BJ (cell line): ENCODE measurements at places on chromosomes 12 and 14.
A peak's percentile ranks its signal among the peaks of the same experiment; 100 is the strongest.

- no peak for DNase-seq
Observed at GRCh38 chr14:69595336-69595735, 16.1 kb upstream of the SUSD6 start.

- no peak for DNase-seq
Observed at GRCh38 chr12:127355061-127355841, 911.7 kb upstream of the TMEM132C start.

DNA sequence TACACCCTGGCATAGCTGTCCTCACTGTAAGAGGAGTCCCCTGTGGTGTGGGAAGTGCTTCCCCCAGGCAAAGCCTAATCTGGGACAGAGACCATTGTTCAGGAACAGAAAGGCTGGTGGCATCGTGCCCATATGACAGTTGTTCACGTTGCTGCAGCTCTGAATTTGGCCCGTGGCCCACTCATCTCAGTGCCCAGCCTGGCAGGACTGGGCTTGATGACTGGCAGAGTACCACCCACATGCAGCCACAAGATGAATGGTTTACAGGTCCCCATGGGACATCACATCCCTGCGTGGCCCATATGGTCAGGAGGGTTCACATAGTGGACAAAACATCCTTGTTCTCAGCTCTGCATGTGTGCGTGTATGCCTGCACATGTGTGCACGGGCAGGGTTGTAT is 17.5 kb downstream of the IQSEC3 start:
- DNase-seq = no peak

DNA sequence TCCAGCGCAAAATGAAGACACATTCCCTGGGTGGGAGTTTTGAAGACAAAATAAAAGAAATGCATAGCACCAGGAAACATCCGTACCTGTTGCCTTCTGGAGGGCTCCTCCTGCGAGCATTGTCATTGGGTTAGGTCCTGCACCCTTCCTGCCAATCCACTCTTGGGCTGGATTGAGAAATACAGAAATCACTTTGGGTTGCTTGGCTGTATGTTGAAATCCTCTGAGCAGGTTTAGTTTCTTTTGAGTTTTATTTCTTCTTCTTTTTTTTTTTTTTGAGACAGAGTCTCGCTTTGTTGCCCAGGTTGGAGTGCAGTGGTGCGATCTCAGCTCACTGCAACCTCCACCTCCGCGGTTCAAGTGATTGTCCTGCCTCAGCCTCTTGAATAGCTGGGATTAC is 67.6 kb downstream of the ARF6 start:
- DNase-seq = no peak

GRCh38 chr12:132160016-132160415 is 15.8 kb downstream of the NOC4L start:
- DNase-seq = no peak

DNA sequence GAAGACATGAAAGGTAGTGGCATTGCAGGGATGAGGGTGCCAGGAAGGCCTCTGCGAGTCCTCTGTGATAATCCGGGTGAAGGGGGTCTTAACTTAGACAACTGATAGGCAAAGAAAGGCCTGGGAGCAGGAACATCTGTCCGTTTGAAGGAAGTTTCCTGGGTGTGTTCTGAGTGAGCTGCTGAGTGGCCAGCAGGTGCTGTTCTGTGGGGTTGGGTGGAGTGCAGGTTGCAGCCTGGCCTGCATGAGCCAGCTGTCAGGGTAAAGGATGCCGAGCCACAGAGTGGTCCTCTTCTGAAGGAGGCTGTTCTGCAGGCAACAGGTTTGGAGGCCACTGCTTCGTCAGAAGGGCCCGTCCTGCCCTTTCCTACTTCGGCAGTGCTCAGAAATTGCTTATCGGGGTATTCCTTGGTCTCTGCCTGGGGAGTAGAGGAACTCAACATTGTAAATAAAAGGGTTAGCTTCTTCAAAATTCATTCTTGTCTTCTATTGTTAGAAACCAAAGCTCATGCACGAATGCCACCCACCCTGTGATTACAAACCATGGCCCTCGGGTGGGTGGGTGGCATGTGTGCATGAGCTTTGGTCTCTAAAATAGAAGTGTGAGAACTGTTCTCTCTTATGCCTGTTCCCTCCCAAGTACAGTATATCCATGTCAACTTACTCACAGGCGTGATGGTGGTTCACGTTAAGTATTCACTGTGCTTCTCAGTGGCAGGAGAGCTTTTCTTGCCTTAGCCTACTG is 118.9 kb downstream of the CHST11 start:
- no peak for DNase-seq

DNA sequence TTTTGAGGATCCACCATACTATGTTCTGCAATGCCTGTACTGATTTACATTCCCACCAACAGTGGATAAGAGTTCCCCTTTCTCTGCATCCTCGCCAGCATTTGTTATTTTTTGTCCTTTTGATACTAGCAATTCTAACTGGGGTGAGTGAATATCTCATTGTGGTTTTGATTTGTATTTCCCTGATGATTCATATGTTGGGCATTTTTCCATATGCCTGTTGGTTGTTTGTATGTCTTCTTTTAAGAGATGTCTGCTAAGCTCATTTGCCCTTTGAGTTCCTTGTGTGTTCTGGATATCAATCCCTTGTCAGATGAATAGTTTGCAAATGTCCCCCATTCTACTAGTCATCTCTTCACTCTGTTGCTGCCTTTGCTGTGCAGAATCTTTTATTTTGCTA is 49.0 kb upstream of the MSRB3 start:
- DNase-seq = peak; percentile 8

DNA sequence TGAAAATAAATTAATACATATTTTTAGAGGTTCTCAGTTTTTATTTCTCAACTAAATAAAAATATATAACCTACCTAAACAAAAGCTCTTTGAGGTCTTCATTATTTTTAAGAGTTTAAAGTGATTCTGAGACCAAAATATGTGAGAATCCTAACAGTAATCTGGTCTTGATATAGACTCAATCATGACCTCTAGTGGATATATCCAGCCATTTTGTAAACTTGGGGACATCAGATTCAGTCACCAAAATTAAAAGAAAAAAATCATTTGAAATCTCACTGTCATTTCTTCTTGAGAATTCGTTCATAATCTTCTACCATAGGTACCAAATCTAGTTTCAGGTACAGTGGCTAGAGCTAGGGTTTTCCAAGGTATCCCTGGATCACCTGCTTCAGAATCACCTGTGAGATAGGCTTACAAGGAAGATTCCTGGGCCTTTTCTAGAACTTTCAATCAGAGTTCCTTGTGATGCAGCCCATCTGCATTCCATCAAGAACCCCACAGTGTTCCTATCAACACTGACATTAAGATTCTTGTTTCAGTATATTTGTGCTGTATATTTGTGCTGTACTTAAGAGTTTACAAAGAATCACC is 214.9 kb downstream of the ADAMTS20 start:
- no peak for DNase-seq

DNA sequence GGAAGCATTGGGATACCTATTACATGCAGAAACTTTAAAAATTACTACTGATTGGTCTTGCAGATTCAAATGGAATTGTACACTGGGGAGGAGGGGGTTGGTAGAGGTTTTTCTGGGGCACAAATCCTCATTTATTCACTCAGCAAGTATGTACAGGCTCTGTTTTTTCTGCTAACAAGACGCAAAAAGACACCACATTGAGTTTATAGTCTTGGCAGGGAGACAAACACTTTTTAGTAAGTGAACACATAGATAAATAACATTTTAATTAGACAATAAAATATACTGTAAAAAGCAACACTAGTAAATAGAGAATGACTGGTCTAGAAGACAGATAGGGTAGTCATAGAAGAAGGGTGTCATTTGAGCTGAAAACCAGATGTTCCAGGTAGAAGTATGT is 23.8 kb downstream of the GLIPR1L2 start:
- DNase-seq = no peak

- DNase-seq = no peak
Observed at GRCh38 chr14:68888025-68888850, 90.9 kb downstream of the ACTN1 start.

DNA sequence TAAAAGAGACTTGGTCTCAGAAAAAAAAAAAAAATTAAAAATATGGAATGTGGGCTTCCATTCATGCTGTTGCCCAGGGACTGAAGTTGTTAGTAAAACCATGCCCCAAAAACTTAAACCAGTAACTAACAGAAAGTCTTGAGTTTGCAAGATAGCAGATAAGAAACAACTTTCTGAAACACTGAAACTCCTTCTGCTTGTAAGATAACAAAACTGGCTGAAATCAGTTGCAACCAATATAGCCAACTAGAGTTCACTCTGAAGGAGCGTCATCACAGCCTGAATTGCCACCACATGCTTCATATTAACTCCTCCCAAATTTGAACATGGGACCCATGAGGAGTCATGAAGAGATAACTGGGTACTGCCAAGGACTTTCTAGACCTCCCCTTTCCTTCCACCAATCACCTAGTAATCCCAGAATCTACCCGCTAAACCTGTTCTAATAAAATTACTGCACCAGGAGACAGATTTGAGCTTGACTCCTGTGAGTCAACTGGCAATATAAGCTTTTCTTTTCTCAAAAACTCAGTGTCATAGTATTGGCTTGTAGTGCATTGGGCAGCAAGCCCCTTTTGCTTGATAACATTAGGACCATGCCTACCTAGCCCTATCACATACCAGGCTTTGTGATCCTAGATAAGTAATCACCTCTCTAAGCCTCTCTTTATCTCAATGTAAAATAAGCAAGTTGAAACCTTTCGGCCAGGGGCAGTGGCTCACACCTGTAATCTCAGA is 53.6 kb downstream of the R3HDM2 start:
- no peak for DNase-seq

DNA sequence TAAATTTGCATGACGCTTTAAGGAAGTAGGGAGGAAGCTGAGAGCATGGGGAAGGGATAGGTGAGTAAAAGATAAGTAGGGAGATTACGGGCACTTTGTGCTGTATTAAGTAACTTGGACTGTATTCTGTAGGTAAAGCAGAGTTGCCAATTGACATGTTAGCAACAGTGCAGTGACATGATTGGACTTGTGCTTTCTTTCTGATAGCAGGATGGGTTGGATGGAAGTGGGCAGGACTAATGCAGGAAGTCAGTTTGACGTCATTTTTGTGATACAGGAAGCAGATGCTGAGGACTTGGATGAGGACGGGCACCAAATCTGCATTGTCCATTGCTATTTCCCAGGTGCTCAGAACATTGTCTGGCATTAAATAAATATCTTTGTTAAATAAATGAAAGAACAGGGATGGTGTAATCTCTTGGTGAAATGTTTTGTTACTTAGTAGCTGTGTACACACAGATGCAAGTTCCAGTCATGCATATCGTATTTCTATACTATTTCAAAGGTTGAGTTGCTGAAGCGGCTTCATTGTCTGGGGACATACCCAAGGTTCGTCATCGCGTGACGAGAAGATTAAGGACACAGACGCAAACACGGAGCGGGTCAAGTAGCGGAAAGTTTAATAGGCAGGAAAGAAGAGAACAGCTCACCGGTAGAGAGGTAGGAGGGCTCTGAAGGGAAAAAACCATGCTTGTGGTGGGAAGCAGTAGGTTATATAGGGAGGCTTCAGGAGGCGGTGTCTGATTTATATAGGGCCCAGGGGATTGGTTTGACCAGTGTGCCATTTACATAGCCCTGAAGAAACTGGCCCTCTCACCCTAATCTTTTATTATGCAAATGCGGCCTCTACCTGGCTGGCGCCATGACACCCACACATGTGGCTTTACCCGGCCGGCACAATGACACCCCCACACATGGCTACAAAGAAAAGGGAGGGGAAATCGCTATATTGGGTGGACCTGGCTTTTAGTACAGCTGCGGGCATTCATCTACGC is 30.7 kb downstream of the GUCY2C start:
- no peak for DNase-seq

- DNase-seq = no peak
Observed at GRCh38 chr12:47824198-47824597, 4.5 kb upstream of the HDAC7 start.

GRCh38 chr12:96902076-96902475 is 5.0 kb upstream of the NEDD1 start:
- no peak for DNase-seq

DNA sequence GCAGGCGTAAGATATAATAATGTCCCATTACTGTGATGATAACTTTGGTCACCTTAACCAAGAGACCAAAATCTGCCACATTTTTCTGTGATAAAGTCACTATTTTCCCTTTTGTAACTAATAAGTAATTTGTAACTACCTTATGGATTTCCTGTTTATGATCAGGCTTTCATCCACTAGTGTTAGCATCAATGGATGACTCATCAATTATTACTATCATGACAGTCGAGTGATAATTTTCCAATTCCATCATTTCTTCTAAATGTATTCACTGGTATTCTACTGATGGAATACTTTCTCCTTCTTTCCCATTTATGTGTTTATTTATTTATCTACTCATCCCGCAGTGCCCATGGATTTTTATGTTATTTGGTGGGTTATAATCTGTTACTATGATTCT is 148.4 kb downstream of the UNC79 start:
- DNase-seq = no peak

- no peak for DNase-seq
Observed at GRCh38 chr12:124434354-124434753, 133.1 kb downstream of the NCOR2 start.

DNA sequence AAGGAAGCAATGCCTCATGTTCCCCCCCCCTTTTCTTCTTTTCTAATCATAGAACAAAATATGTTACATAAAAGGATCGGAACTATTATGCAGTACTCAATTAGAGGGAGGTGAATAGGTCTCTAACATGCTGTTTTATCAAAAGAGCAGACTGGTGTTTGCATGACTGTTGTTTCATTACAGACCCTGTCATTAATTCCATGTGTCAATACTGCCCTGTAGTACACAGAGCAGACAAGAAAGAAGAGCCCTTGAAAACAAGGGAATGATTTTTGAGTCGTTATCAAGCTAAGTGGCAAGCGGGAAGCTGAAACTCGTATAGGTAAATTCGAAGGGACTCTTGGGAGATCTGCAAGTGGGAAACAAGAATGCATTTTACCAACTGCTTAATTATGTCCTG is 76.9 kb upstream of the TMEM263 start:
- DNase-seq = no peak

- no peak for DNase-seq
Observed at GRCh38 chr12:80935111-80935510, 2.6 kb downstream of the LIN7A start.

- DNase-seq = peak; percentile 81
Observed at GRCh38 chr14:75267141-75267721, 11.4 kb upstream of the FOS start.

DNA sequence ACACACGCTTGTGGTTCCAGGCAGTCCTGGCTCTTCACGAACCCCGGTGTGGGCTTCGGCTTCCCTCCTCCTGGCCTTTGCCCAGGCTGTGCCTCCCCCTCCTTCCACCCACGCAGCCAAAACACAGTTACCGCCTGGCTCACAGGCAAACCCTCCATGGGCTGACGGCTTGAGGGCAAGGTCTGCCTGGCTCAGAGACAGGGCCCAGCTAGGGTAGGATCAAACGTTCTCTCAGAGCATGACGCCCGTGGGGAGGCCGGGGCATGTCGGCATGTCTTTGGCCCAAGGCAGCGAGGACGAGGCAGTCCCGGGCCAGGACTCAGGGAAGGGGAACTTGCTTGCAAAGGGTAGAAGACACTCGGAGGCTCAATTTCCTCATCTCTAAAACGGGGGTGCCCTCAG is 2.1 kb downstream of the SLC25A47 start:
- DNase-seq = no peak

DNA sequence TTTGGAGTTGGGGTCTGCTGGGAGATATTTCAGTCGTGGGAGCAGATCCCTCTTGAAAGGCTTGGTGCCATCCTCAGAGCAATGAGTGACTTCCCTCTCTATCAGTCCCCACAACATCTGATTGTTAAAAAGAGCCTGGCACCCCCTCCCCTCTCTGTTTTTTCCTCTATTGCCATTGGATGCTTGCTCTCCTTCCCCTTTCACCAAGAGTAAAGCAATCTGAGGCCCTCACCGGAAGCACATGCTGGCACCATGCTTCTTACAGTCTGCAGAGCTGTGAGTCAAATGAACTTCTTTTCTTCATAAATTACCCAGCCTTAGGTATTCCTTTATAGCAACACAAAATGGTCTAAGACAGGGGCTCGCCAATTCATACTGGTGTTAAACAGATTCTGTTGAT is 99.1 kb upstream of the CCND2 start:
- DNase-seq = no peak
